ENCODE measurements at places on chromosomes 3 and 15.

- peak; percentile 67 for DNase-seq
These were observed 104.0 kb downstream of the KLHL25 start for GRCh38 chr15:85690561-85691231.

DNA sequence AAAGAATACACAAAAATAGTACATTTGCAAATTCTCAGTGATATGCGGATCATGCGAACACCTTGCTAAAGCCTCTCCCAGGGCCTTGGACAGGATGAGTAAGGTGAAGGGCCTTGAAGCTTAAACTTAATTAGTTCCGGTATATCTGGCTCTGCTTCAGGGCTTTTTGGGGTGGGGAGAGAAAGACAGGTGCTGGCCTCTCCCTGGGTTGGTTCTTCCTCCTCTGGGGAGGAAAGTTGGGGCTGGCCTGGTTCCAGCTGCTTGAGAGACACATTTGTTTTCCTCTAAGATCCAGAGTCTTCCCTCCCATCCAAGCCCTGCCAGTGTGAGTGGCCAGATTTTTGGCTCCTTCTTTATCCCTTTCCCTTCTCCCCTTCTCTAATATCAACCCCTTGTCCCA lies 64.7 kb upstream of the EPHB3 start:
- no peak for DNase-seq

- no peak for DNase-seq
These were observed 225.2 kb upstream of the SETMAR start for GRCh38 chr3:4077950-4078349.

DNA sequence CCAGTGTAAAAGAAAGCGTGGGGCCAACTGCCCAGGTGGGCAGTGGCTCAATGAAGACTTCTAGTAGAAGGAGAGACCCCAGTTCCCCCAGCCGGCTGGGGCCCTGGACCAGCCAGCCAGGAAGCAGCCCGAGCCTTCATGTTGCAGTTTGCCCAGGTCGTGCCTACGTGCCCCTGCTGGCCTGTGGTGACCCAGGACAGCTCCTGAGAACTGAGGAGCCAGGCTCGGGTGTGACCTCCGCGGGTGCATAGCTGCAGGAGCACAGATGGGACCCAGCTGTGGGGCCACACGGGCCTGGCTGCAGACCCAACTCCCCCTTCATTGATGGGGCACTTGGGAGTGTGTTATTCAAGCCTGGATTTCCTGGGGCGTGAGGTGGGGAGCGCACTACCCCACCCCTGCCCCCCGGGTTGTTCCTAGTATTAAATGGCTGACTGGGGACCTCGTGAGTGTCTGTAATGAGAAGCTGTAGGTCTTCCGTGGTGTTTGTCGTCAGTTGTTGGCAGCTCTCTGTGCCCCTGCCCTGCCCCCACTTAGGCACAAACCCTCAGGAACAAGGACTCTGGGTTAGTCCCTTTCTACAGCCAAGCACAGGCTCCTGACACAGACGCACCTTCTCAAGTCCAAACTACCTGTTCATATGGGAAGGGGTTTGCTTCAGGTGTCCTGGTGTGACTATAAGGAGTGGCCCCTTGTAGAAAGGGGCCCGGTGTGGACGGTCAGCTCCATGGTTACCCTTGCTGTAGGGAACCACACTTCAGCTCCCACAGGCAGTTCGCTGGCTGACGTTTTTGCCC lies 39.1 kb downstream of the IDH2 start:
- DNase-seq: no peak

DNA sequence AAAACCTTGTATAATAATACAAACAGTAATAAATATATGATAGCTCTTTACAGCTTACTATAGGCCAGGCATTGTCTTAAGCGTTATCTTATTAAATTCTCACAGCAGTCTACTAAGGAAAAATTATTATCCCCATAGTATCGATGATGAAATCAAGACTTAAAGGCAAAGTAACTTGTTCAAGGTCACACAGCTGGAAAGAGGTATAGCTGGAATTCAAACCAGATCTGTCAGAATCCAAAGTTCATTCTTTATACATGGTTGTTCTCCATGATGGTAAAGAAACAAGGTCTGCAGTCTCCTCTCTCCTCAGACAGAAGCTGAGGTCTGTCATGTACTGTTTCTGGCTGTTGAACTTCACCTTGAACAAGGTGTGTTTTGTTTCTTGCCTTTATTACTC lies 15.4 kb upstream of the SLC22A13 start:
- no peak for DNase-seq

DNA sequence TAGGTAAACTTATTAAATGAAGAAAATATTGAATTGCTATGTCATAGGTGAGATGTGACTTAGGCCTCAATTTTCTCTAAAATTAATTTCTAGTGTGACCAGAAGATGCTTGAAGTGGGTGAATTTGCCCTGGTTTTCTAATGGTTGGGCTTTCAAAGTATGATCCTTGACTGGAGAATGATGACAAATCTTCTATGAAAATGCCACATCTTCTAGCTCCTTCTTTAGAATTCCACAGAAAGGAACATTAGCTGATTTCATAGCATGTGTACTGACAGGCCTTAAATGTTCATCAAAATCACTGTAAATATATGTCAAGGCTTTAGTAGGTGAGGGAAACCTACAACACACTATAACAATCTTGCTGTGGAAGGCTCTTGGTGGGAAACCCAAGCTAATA lies 8.9 kb downstream of the ABI3BP start:
- no peak for DNase-seq

All from activated T-cell treated with anti-CD3 and anti-CD28 coated beads, Interleukin-2, amount 50 U/mL, for 72 hours (primary cell).